ENCODE measurements at places on chromosomes 2 and 18.

DNA sequence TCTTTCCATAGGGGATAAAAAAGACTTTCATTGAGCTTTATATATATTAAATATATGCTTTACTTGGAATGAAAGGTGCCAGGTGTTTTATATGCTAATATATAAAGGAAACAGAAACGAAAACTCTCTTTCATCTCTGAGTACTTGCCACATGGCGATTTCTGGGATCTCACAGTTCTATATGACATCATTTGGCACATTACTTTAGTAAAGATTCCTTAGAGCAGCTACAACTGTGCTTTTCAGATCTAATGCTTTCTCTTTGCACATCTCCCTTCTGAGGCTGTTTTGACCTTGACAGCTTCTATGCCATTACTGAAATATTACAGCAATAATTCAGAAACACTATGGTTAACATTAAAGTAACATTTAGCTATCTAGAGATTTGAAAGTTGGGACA is 1082.9 kb upstream of the CDH2 start:
- H3K27me3 ChIP-seq: no peaks in the 10 kb centered on the region
- no peaks in the 10 kb centered on the region for H3K4me1 ChIP-seq
- no peaks in the 10 kb centered on the region for H3K36me3 ChIP-seq
- no peak overlapping the region for H3K4me3 ChIP-seq
- H3K27ac ChIP-seq: no peak overlapping the region
- DNase-seq: no peak

DNA sequence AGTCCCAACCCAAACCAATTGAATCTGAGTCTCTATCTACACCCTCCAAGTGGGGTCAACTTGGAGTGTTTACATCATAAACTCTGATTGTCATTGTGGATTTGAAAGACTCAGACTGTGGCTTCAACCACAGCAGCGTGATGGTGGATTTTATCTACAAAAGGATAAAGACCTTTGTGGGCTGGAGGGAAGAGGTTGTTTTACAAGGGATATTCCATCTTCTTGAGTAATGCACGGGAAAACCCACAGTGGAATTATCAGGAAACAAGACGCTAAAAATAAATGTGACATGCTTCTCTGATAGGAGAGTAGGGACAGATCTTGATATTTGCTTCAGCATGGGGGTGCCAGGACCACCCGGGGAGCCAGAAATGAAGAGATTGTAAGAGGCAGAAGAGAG is 93.5 kb downstream of the LPIN1 start:
- no peaks in the 10 kb centered on the region for H3K4me1 ChIP-seq
- no peak overlapping the region for H3K27ac ChIP-seq
- H3K36me3 ChIP-seq: no peaks in the 10 kb centered on the region
- no peaks in the 10 kb centered on the region for H3K27me3 ChIP-seq

DNA sequence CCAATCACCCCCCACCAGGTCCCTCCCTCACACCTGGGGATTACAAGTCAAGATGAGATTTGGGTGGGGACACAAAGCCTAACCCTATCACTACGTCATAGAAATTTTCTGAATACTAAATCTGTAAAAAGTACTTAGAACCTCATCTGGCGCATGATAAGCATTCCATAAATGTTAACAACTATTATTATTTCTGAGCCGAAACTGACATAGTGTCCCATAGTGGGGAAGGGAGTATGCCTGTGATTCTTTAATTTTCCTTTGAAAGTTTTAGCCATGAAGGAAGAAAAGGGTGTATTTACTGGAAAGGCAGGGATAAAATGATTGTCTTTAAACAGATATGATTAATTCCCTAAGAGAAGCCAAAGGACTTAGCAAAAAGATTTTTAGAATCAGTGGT is 71.4 kb downstream of the FHOD3 start:
- DNase-seq: no peak
- H3K36me3 ChIP-seq: no peaks in the 10 kb centered on the region
- no peaks in the 10 kb centered on the region for H3K27me3 ChIP-seq
- H3K4me1 ChIP-seq: no peaks in the 10 kb centered on the region
- no peak overlapping the region for H3K4me3 ChIP-seq
- H3K27ac ChIP-seq: no peak overlapping the region

DNA sequence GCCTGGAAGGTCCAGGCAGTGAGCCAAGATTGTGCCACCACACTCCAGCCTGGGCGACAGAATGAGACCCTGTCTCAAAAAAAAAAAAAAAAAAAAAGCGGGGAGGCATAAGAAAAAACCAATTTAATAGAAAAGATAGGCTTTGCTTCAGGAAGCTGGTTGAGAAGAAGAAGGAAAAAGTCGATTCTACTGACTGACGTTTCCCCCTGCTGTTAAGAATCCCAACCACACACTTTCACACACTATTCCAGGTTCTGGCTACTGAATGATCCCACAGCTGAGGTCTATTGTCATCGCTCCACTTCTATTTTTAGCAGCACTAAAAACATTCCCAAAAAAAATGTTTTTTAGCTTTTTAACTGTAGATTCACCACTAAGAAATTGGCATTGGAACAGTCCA is 6.7 kb upstream of the CHCHD5 start:
- H3K36me3 ChIP-seq: peaks cover 33% of the 10 kb centered on the region
- H3K27ac ChIP-seq: no peak overlapping the region
- DNase-seq: no peak
- no peaks in the 10 kb centered on the region for H3K4me1 ChIP-seq

DNA sequence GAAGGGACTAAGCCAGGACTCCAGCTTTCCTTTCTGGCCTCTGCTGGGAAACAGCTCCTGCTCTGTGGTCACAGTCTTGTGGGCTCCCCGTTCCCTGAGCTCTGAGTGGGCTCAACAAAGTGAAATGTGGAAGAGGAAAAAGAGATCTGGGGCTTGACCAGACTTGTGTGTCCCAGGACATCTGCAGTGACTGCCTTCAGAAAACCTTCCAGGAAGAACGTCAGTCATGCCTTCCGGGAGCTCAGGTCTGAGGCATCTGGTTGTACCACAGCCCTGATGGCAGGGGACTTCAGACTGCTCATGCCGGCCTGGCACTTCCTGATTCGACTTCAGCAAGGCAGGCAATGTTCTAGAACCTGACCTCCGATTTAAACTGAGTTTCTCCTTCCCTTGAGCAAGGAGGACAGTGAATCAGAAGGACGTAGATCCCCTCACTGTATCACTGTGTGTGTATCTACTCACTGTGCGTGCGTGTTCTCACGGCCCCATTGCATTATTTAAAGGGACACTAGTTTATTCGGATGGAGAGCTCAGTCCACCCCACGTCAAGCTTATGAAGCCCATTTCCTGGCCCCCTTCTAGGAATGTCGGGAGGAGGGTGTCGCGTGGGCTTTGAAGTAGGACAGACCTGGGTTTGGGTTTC is 548 bp upstream of the FBLN7 start:
- no peaks in the 10 kb centered on the region for H3K36me3 ChIP-seq
- peak overlapping the region; percentile 27 for H3K27ac ChIP-seq
- no peak for DNase-seq
- H3K4me1 ChIP-seq: peaks cover 8% of the 10 kb centered on the region

DNA sequence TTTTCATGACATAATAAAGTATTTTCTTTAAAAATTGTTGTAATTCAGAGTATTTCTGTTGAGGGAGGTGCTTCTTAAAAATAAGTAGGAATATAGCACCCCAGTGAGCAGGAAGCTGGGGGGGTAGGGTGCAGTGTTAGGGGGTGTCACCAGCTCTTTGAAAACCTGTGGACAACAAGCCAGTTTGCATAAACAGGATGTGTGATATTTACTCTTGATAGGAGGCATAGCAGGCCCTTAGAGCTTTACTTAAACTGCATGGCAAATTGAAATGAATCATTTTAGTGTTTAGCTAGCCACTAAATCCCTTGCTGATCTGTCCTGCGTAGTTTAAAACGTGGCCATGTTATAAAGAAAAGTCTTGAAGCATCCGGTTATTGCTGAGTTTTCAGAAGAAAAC is 8.4 kb downstream of the TGIF1 start:
- H3K27ac ChIP-seq: no peak overlapping the region
- H3K4me3 ChIP-seq: no peak overlapping the region
- peaks cover 18% of the 10 kb centered on the region for H3K36me3 ChIP-seq

DNA sequence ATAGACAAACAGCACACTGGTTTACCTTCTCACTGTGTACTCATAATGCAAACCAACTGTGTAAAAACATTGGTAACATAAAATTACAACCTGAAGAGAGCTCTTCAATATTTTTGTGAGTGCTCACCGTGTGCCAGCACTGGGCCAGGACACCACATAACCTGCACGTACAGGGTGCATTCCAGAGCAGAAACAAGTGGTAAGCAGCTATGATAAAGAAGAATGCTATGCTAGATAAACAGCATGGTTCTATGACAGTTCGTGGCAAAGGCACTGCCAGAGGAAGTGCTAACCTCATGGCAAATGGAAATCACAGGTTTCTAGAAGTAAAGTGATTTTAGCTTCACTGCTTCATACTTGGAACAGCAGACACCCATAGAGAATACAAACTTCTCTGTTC is 343.5 kb downstream of the MTX2 start:
- DNase-seq: no peak
- H3K27ac ChIP-seq: no peak overlapping the region
- H3K27me3 ChIP-seq: no peaks in the 10 kb centered on the region
- H3K36me3 ChIP-seq: no peaks in the 10 kb centered on the region

- no peak for DNase-seq
- H3K4me1 ChIP-seq: no peaks in the 10 kb centered on the region
- no peaks in the 10 kb centered on the region for H3K27me3 ChIP-seq
- H3K27ac ChIP-seq: no peak overlapping the region
These were observed 53.3 kb upstream of the TRIB2 start for GRCh38 chr2:12663306-12664037.

DNA sequence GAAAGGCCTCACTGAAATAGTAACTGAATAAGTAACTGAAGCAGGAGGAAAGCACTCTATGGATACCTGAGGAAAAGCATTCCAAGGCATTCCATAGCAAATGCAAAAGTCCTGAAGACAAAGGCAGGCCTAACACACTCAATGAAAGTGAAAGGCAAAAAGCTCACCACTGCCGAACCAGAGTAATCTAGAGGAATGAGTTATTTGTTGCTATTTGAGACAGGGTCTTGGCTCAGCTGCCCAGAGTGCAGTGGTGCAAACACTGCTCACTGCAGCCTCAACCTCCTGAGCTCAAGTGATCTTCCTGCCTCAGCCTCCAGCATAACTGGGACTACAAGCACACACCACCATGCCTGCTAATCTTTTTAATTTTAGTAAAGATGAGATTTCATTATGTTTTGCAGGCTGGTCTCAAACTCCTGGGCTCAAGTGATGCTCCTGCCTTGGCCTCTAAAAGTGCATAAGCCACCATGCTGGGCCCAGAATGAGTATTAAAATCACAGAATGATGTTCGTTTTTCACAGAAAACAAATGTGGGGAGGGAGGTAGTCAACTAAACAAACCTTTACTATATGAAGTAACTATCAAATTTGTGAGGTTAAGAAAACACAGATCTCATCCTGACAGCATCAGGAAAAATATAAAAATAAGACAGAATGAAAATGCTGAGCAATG is 17.9 kb downstream of the PIAS2 start:
- no peak overlapping the region for H3K4me3 ChIP-seq
- no peak for DNase-seq
- H3K4me1 ChIP-seq: no peaks in the 10 kb centered on the region
- no peaks in the 10 kb centered on the region for H3K36me3 ChIP-seq
- no peak overlapping the region for H3K27ac ChIP-seq

DNA sequence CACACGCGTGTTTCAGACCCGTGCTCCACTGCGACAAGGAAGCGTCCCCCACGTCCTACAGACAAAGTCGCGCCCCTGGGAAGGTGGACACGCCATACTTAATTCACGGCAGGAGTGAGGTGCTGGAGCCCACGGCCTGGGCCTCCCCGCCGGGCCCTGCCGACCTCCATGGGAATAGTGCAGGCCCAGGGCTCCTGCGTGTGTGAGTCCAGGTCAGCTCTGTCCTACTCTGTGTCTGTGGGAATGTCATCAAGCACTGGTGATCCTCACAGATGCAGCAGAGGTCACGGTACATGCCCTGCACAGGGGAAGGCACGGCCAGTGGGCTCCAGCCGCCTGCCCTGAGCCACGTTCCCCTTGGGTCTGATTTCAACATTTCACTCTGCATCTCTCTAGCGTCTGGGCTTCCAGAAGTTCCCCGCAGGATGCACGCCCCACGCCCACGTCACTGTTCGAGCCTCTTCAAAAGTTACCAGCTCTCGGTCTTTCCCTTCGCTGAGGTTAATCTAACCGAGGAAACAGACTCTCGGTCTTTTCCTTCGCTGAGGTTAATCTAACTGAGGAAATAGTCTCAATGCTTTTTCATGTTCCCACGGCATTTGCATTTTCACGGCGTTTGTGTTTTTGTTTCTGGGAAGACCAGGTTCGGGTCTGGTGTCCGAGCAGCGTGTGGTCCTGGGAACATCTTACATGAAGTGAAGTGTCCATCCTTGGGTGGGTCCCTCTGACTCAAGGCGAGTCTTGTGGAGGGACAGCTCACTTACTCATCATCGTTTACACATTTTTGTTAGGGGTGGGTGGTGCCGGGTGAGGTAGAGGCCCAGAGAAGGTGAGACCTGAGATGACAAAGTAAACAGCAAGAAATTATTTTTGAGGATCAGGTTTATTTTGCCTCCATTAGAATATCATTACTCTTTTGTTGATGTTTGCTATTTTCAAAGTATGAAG is 157.3 kb upstream of the ALKAL2 start:
- DNase-seq: no peak
- H3K4me3 ChIP-seq: no peak overlapping the region
- H3K27ac ChIP-seq: no peak overlapping the region
- no peaks in the 10 kb centered on the region for H3K27me3 ChIP-seq

DNA sequence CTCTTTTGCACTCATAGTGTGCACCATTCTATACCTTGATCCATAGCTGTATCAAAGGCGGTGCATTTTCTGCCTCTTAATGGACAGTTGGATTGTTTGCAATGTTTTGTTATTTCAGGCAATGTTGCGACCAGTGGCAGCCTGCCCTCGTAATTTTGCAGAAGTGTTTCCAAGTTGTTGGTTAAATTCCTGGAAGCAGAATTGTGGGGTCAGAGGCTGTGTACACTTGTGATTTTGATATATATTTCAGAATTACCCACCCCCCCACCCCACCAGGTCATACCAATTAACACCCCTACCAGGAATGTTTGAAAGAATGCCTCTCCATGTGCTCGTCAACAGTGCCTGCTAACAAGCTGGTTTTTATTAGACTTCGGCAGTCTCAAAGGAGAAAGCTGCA is 32.4 kb upstream of the IL1R1 start:
- H3K4me1 ChIP-seq: no peaks in the 10 kb centered on the region
- no peak for DNase-seq
- H3K4me3 ChIP-seq: no peak overlapping the region
- no peaks in the 10 kb centered on the region for H3K36me3 ChIP-seq
- H3K27ac ChIP-seq: no peak overlapping the region

DNA sequence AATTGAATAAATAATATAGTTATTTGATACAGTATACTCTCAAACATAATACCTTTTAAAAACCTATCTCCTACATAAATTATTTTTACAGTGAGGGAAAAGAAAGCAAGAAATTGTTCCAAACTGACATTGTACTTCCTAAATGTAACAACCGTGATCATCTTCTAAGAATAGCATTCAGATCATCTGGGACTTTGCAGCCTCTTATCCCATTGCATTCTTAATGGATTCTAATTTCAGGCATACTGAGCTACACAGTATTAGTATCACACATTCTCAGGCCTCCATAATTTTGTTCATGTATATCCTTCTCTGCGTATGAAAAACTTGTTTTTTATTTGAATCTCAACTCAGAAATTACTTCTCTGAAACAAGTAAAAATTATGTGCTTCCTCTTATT is 1134.7 kb upstream of the CDH2 start:
- no peaks in the 10 kb centered on the region for H3K27me3 ChIP-seq
- no peak overlapping the region for H3K27ac ChIP-seq
- H3K4me1 ChIP-seq: no peaks in the 10 kb centered on the region
- no peak for DNase-seq
- H3K36me3 ChIP-seq: no peaks in the 10 kb centered on the region

GRCh38 chr2:229237270-229237669 is 33.8 kb downstream of the PID1 start:
- no peaks in the 10 kb centered on the region for H3K4me1 ChIP-seq
- H3K27ac ChIP-seq: no peak overlapping the region
- no peak for DNase-seq
- H3K36me3 ChIP-seq: no peaks in the 10 kb centered on the region
- no peak overlapping the region for H3K4me3 ChIP-seq
- no peaks in the 10 kb centered on the region for H3K27me3 ChIP-seq
